ENCODE measurements at places on chromosomes 6 and 20.

- no peak for DNase-seq
These were observed 22.3 kb downstream of the BEND6 start for GRCh38 chr6:56977192-56977591.

DNA sequence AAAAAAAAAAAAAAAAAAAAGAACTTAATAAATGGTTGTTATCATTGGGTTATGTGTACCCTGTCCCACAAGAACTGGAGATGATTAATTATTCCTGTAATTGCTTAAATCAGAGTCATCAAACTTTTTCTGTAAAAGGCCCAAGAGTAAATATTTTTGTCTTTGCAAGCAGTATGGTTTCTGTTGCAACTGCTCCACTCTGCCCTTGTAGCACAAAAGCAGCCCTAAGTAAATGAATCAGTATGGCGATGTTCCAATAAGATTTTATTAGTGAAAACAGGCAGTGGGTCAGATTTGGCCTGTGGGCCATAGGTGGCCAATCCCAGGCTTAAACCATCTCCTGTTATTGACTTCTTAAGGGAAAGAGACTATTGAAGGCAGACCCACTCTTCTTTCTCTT is 252.7 kb downstream of the TSHZ2 start:
- DNase-seq, result no peak

DNA sequence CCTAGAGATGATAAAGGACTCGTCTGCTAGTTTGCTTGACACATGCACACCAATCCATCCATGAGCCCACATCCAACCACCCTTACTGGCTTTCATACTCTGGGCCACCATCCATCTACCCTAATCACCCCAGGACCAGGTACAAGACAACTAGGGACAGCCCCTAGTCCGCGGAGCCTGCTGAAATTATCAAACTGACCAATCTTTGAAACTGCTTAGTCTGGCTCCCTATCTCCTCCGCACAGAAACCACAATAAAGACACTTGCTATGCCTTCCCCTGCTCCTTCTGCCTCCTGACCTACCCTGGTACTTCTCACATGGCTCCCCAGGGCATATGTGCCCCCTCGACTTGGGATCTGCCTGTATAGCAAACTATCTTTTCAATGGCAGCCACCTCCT is 33.1 kb downstream of the PXDC1 start:
- no peak for DNase-seq

- DNase-seq, result no peak
These were observed 71.9 kb downstream of the SLX4IP start for GRCh38 chr20:10507052-10507451.

GRCh38 chr20:1505361-1505760 is 14.1 kb upstream of the SIRPB2 start:
- no peak for DNase-seq

DNA sequence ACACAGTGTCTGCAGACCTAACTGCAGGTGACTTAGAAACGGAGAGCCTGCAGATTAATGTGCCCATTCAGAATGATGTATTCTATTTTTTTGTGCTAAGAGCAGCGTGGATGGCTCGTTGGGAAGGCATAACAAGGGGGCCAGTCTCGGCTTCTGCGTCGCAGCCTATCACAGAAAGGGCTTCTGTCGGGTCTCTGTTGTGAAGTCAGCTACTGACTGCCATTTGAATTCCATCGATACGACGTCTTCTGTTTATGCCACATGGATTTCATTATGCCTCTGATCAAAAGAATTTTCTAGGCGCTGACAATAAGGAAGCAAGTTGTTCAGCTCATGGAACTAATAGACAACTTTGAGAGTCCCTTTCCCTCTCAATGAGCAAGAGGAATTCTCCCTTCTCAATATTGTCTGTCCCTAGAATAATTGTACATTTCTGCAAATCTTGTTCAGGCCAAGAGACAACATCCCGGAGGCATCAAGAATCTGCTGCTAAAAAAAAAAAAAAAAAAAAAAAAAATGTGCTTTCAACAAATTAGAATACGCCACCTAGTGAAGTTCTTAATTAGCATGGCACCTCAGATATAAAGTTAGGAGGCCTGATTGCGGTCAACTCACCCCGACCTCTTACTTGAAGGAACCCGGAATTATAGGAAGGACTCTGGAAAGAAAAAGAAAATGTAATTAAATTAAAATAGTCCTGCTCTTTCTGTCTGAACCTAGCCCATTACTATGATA is 223.9 kb downstream of the TSHZ2 start:
- no peak for DNase-seq

GRCh38 chr20:56247954-56248782 is at the start of gene MC3R:
Gene MC3R (plus strand): TSS chr20:56248732. CDS start chr20:56248844, 112 bp downstream.
- DNase-seq, result no peak

GRCh38 chr6:168369786-168370185 is 50.2 kb upstream of the DACT2 start:
- DNase-seq, result no peak

- no peak for DNase-seq
These were observed 223.1 kb upstream of the PRDM1 start for GRCh38 chr6:105862936-105863607.

Measured in activated naive CD8-positive, alpha-beta T cell treated with anti-CD3 and anti-CD28 coated beads, Interleukin-2, amount 50 U/mL, for 16 hours (primary cell).